Activated CD4-positive, CD25-positive, alpha-beta regulatory T cell treated with anti-CD3 and anti-CD28 coated beads, Interleukin-2, amount 50 U/mL, for 72 hours (primary cell): ENCODE measurements at places on chromosomes 11 and 22.

GRCh38 chr22:29780748-29781676, 13.8 kb downstream of the UQCR10 start:
- DNase-seq, result no peak

DNA sequence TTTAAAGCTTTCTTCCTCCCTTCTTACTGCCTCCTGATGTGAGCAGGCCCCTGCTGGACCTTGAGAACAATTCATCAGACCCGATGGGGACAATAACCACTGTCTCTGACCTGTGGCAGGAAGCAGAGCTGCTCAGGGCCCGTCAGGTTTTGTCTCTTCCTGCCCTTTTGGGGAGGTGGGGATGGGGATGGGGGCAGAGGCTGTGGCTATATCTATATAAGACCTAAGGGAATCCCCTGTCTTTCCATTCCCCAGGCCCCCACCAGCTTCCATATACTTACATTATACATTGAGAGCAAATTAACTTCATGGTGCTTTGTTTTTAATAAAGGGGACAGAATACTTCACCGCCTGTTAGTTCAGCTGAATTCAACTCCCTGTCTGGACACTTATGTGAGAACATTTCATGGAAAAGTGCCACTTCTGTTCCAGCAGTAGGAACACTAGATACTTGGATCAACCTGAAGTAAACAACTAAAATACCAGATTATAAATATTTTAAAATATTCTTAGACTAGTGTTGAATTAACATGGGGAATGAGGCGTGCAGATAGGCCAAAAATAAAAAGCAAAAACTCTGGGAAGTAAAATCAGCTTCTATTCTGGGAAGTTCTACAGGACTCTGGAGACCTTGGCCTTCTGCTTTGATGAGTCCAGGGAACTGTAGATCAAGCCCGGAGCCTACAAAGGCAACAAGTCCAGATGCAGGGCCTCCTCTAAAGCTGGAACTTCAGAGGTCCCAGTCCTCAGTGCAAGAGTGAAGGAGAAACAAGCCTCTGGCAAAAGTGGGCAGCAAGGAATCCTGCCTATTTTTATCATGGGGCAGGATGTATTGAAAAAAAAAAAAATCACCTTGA, 11.1 kb downstream of the ZP1 start:
- DNase-seq, result no peak

DNA sequence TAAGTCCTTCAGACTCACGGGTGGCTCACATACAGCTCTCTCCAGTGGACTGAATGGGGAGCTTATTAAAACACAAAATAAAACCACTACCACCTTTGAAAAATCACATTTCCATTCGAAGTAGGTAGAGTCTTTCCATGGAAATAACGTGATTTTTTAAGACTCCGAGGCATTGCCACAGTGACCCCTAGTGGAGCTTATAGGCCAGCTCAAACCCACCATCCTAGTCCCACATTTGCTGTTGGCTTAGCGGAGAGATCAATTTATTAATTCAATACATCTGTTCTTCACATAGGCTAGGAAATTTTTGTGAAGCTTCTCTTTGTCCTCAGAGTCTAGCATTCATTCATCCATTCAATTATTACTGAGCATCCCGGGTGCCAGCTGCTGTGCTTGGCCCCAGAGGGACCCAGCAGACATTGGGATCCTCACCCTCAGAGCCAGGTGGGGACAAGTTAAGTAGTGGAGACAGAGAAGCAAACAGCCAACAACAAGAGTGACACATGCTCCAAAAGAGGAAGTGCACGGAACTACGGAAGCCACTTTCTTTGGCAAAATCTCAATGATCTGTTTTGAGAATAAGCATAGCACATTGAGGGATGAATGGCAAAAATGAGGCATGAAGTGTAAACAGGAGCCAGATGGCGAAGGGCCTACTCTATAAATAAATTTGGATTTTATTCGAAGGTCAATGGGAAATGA, 10.2 kb upstream of the P4HA3 start:
- DNase-seq, result no peak

GRCh38 chr22:48253573-48253972, 1491.1 kb downstream of the TBC1D22A start:
- no peak for DNase-seq

DNA sequence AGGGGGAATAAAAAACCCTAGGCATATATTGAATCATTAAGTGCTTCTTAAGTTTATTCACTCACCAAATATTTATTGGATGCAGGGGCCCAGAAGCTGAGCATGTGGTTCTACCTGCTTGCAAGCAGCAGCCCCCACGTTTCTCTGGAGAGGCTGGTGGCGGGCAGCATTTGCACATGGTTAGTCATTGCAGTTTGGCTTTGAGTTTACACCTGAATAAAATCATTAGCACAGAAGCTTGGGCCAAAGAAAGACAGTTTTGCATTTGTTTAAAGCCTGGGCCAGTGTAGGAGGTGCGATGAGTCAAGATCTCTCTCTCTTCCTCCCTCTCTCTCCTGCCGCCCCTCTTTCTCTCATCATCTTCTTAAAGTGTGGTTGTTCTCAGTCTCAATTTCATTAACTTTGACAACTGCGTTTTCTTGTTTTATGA, 72.6 kb downstream of the C22orf31 start:
- DNase-seq, result no peak

- peak; percentile 45 for DNase-seq
Measured at GRCh38 chr22:25068707-25069106, 116.2 kb downstream of the KIAA1671 start.

GRCh38 chr11:8714622-8715225, 32.1 kb downstream of the RPL27A start:
- no peak for DNase-seq

DNA sequence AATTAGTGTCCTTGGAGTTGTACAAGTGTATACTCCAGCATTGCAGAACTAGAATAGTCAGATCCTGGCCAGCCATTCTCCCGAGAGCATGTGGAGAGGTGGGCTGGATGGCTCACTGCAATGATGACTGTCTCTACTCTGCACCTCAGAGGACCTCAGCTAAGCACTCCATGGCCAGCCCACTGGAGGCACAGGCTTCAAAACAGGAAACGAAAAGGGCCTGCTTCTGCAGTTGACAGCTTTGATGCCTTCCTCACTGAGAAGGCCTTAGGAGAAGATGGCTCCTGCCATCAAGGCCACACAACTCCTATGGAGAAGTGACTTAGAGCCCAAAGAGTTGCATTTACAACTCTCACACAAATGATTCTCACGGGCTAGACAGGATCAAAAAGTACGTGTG, 9.1 kb downstream of the POLD4 start:
- no peak for DNase-seq

- DNase-seq, result peak; percentile 49
Measured at GRCh38 chr11:34161812-34162492, 56.5 kb downstream of the NAT10 start.

DNA sequence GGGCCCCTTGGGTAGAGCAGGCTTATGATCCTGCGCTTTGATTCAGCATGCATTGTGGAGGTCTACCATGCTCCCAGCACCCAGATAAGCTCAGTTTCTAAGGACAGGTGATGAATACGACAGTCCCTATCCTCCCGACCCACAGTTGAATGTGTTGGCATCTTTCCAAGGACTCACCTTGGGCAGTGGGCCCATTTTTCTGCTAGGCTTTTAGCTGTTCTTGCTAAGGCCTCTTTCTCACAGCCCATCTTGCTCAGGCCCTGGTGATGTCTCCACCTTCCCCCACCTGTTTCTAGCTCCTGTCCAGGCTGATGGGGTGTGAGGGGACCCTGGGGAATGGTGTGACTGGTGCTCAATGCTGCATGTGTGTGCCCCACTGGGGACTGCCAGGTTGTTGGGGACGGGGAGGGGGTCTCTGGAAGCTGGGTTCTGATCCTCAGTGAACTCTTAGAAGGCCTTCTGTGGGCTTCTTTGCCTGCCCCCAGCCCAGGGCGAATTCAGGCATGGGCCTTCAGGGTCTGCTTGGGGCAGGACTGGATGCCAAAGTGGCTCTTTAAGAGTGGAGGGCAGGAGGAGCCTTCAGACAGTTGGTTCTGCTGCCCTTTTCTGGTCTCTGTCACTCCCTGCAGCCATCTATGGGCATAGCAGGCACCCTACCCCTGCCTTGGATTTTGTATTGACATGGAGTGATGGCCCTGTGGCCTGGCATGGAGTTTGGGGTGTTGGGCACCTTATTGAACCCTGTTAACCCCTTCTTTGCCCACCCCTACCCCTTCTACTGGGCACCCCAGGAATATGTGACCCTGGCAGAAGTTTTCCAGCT, 33.1 kb downstream of the PHLDB1 start:
- DNase-seq, result no peak

DNA sequence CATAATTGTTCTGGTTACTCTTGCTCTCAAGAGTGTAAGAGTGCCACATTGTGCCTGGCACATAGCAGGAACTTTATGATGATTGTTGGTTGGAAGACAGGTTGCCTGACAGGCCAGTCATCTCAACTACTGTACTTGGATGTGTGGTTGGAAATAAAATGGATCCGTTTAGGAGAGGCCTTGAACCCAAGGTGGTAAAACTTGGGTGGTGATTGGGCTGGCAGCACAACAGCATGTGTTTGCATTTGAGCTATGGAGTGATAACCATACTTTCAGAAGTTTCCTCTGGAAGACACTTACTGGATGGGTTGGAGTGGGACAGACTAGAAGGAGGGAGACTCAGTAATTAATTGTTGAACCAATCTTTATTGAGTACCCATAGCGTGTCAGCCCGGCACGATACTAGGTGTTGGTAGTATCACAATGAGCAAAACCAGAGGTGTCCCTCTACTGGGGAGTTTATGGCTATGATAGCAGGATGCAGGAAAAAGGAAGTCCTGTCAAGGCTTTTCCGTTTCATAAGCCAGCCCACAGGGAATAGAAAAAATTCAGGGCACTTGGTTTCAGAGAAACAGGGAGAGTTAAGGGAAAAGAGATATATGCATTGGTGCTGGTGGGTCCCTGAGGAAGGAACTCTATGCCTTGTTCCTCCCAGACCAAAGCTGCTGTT, 3.1 kb upstream of the TMEM109 start:
- DNase-seq, result no peak

GRCh38 chr11:73355109-73355508, 21.1 kb upstream of the RELT start:
- no peak for DNase-seq

DNA sequence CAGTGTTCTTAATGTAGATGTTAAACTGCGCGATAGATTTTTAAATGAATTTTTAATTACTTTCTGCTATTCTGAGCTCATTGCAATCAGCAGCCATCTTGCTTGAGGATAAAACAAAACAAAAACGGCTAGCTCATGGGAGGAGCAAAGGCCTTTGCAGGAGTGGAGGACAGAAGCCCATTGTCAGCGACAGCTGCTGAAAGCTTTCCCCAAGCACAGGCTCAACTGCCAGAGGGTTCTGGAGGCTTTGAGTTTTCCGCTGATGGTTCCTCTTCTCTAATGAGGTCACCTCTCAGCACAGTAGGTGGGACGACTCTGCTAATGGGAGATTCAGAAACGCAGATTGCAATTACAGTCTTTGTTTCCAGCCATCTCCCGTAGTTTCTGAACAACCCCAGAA, 167.1 kb upstream of the TTC12 start:
- no peak for DNase-seq

DNA sequence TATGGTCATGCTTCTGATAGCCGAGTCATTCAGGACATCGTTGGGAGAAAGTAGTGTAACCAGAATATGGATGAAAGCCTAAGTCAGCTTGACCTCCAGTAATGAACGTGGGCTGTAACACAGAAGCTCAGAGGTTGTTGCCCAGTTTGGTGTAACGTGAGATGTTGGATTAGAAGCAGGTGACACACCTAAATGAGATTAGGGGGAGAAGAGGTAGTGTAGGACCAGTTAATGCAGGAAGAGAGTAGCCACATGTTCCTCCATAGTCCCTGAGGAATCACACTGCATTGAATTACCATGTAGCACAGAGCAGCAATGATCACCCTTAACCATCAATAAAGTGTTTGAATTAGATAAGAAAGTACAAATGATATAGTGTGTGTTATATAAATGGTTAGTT, 20.4 kb downstream of the FBXO7 start:
- no peak for DNase-seq

DNA sequence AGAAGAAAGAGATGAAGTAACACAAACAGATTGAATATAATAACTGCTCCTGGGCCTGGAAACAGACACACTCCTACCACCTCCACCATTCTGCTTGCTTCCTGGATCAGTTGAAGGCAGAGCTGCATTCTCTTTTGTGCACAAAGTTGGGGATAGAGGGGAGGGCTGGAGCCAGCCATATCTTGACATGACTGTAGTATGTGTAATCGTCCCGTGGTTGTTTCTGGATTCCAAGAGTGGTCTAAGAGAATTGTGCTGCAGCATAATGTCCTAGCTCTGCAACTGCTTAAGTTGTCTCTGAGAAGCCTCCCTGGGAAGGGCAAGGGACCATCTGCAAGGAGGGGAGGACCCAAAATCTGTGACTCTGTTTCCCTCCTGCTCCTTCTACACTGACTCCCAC, 3.2 kb downstream of the CRY2 start:
- DNase-seq, result no peak

DNA sequence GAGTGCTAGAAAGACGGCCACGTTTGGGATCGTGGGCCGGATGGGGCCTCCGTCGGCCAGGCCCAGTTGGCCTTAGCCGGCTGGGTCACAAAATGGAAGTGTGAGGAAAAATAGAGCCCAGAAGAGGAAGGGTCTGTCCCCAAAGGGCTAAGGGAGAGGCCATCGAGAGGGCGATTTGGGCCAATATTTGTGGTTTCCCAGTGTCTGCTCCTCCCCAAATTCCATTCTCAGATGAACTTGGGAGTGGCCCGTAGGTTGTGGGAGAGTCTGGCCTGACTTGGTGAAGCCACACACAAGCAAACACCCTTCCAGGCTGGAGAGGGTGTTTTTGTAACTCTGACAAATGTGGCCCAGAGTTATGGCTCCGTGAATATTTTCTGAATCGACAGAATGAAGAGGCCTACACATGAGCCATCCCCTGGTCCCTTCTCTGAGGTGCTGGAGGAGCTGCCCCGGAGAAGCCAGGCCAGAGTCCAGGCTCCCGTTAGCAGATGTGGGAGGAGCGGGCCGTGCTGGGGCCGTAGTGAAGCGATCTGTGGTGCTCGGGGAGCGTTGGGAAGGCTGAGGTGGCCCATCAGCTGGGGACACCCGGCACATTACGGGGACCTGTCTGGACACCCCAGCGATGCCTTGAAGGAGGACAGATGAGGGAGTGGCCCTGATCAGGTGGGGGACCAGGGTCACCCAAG, 73.5 kb upstream of the PPARA start:
- no peak for DNase-seq

- DNase-seq, result no peak
Measured at GRCh38 chr11:27603376-27603990, 96.8 kb downstream of the BDNF start.

DNA sequence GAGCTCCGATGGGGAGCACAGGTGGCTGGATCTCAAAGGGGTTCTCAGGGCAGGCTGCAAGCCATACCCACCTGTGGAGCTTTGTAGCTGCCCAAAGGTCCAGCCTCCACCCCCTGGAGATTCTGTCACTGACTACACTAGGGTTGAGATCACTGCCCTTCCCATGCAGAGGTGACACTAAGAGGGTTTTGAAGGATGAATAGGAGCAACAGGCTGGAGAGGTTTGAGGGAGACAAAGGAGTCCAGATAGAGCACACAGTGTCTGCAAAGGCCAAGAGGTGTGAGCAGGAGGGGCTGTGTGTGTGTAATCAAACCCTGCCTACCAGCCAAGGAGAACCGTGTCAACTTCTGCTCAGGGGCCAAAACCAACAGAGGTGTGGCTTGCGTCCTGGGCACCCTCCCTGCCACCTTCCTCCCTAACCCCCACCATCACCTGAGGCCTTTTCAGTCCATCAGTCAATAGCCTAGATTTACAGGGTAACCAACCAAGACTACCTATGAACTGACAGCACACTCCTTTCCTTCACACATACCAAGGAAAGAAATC, 43.0 kb upstream of the WNT11 start:
- DNase-seq, result no peak
